Activated CD4-positive, alpha-beta T cell treated with anti-CD3 and anti-CD28 coated beads, Interleukin-2, amount 50 U/mL, for 48 hours (primary cell): ENCODE measurements at places on chromosomes 11 and 22.

GRCh38 chr11:75760243-75760642 lies 8.3 kb upstream of the DGAT2 start:
- no peak for DNase-seq

DNA sequence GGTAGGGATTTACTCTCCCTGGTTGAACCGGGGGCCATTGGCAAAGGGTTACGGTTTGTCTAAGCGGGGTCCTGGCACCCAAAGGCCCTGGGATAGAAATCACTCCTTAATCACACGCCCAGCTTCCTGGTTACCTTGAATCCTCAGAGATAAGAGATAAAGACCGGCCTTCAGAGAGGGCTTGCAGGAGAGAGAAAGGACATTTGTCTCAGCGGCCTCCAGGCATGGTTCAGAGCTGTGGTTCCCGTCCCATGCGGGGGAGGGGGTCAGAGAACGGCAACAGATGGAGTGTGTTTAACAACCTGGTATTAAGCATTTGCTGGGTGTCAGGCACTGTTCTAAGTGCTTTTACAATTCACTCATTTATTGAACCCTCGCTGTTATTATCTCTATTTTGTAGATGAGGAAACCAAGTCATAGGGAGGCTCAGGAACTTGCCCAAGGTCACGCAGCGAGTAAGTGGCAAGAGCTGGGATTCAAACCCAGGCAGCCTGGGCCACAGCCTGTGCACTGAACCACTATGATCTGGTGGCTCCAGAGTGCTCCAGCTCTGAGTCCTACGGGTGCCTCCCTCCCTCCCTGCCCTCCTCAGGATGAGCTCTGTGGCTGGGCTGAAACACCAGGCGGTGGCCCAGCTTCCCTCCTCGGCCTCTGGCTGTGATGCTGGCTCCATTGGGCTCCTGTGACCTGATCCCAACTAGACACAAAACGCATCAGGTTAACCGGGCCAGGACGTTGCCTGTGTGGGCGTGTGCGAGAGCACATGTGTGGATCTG lies 18.6 kb downstream of the LRRC10B start:
- DNase-seq: no peak

GRCh38 chr11:57798905-57799559 lies 37.4 kb downstream of the CTNND1 start:
- no peak for DNase-seq

GRCh38 chr11:65316227-65317024 lies 1.8 kb downstream of the CDC42EP2 start:
- DNase-seq: no peak

- no peak for DNase-seq
Measured at GRCh38 chr11:13661074-13661623, 7.3 kb upstream of the FAR1 start.

DNA sequence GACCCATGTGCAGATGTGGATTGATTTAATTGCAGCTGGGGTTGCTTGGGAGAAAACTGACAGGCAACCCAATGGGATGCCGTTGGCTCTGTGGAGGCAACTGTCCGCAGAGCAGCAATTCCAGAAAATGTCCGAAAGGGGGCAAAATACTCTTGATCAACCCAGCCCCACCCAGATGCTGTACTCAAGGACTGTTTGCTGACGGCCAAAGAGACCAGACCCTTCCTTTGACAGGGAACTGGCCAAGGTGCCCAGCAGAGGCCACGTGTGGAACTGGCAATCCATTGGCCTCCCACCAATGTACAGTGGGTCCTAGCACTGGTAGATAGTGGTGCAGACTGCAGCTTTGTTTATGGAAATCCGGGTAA lies 29.7 kb upstream of the KCNA4 start:
- DNase-seq: no peak

DNA sequence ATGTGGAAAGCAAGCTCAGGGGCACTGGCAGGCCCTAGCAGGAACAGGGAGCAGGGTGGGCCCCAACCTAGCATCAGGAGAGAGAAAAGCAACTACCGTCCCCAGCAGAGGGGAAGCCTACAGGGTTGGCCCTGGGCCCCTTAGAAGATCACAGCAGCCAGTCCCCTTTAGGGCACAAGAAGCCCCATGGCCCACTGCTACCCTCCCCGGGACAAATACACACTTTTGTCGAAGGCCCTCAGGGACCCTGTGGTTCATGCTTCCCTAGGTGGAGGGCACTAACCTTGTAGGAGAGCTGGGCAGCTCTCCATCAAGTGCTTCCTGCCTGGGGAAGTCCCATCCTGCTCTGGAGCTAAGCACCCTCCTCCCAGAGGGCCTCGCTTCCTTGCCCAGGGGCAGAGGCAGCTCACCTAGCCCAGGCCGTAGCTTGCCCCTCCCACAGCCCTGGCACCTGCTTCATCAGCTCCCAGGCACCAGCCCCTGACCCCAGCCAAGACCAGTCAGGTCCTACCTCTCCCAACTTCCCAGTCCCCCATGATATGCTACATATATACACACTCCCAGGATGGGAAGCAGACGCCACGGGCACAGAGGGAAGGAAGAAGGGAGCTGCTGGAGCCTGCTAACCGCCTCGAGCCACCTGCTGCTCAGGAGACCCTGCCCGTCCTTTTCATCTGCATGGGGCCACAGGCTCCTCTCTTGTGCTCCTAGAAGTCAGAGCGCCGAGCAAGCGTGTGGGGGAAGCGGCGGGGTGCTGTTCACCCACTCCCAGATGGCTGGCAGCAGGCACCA lies 20.1 kb downstream of the SUN2 start:
- no peak for DNase-seq

GRCh38 chr11:5626196-5626595 lies 1.4 kb downstream of the TRIM34 start:
- DNase-seq: no peak

DNA sequence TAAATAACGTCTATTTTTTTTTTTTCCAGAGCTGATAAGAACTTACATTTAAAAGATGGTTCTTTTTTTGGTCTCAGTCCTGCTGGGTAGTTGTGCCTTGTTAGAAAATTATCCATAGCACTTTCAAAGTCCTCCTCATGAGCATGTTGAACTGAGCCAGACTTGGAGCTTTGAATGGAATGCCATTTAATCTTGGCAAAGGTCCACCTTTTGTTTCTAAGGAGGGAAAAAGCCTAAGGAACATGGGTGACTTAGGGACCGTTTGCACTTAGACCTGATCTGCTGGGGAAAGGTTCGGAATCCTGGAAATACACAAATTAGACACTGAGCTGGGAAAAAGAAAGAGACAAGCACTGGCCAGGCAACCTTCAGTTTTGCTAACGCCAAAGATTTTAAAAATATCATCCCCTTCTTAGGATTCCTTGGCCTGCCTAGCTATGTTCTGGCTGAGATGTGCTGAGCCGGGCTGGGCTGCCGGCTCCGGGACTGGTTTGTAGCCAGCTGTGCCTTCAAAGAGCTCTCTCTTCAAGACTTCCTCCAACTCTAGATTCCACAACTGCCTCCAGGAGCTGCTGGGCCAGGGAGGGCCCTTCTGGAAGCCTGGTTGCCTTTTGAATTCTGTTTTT lies 67.4 kb downstream of the ENDOD1 start:
- no peak for DNase-seq

DNA sequence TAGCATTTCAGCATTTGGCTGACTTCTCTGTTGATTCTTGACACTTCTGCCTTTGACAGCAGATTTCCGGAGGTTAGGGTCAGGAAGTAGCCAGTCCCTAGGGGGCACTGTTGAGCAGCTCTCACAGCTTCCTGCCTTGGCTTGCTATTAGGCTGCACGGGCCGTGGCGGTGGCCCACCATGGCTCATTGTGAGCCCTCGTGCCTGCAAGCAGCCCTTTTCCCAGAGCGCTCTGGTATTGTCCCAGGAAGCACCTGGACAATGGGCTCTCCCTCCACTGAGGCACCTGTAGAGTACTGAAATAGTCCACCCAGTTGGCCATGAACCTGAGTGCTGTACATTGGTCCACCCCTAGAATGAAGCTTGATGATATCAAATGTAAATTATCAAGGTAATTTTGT lies 100.2 kb upstream of the GAL start:
- peak; percentile 72 for DNase-seq

DNA sequence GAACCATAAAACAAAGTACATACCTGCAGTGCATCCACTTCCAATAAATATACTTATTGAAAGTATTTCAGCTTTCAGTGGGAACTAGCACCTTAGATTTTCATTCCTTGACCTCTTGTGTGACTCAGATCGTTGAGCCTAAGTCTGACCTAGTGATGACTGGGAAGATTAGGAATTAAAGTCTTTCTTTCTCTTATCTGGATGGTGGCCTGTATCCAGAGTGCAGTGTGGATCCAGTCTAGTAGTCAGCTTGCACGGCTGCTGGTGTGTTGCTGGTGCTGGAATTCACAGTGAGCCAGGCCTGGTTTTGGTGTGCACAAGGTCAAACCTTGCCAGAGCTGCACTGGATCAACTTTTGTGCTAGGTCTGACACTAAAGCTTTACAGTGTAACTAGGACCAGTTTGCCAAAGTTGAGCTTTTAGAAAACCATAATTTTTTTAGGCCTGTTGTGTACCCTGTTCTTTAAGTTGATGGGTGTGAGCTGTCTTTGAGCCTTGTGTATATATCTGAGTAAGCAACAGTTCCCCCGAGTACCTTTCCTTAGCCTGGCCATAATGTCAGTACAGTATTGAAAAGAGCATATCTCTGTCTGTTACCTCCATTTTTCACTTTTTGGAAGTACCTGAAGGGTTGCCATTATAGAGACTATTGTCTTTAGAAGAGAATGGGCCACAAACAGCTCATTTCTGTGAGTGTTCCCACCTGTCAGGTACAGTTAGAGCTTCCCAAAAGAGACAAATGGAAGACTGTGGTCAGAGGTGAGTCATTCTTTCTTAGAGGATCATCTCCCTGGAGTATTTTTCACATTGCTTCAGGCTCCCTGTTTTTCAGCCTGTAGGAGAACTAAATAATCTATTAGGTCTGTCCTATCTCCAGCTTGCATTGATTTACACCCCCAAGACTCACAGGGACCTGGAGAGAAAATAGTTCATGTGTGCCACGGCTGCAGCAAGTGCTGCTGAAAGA lies 89.8 kb downstream of the ALX4 start:
- no peak for DNase-seq

- no peak for DNase-seq
Measured at GRCh38 chr11:57181678-57182305, at the start of gene LRRC55. TSS of gene LRRC55 (plus strand) at chr11:57181953. CDS start at chr11:57182023, 70 bp downstream.

DNA sequence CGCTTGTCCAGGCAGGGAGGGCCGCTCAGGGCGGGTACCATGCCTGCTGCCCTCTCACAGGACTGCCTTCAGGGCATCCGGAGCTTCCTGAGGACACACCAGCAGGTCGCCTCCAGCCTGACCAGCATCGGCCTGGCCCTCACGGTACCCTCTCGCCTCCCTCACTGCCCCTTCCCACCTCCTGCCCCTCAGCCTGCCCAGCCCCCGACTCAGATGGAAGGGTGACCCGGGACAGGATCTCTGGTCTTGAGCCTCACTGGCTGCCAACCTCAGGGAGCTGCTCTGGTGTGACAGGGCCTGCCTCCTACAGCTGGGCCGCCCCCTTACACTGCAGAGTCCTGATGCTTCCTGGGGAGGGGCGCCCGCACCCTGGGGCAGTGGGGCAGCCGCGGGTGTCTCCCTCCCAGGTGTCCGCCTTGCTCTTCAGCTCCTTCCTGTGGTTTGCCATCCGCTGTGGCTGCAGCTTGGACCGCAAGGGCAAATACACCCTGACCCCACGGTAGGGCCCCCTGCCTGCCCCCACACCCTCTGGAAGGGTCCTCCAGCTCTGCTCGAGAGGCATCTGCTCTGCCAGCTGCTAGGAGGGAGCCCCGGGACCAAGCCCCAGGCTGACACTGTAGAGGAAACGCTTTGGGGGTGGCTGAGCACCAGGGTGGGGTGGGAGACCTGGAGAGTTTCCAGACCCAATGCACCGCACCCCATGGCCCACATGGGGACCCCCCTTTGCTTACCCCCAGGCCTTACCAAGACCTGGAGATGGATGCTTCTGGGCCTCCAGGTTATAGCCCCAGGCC lies 14.6 kb downstream of the TSPAN32 start:
- no peak for DNase-seq

GRCh38 chr11:32391956-32392553 lies 43.3 kb downstream of the WT1 start:
- DNase-seq: no peak

GRCh38 chr11:976431-977160 lies 50.9 kb downstream of the AP2A2 start:
- DNase-seq: no peak

GRCh38 chr22:17637490-17638181 lies 921 bp upstream of the BCL2L13 start:
- no peak for DNase-seq

DNA sequence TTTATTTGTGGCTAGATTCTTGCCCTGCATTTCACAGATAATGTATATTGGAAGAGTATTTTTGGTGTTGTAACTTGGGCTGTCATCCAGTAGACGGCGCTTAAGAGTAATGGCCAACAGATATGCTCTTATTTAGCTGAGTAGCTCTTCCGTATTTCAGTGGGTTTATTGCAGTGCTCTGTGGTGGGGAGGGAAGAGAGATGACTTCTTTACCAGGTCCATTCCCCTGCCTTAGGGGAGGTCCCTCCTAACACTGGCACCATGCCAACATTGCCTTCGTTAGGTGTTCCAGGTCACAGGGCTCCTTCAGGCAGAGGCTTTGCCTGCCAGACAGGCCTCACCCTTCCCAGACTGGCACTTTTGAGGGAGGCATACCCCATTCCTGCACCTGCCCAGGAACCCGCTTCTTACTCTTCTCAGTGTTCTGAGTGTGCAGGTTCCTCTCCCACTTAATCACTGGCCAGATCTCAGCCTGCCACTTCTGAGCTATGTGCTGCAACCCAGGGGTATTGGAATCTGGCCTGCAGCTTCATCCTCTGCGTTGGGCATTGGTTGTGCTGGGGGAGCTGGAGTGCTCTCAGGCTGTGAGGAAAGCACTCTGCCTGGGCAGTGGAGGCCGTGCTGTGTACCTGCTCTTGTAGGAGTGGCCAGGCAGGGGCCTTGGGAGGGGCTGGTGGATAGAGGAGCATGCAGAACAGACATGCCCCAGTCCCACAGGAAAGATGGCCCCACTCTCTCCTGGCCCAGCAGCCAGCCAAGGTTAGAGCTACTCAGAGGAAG lies 29.4 kb upstream of the SLN start:
- peak; percentile 4 for DNase-seq

DNA sequence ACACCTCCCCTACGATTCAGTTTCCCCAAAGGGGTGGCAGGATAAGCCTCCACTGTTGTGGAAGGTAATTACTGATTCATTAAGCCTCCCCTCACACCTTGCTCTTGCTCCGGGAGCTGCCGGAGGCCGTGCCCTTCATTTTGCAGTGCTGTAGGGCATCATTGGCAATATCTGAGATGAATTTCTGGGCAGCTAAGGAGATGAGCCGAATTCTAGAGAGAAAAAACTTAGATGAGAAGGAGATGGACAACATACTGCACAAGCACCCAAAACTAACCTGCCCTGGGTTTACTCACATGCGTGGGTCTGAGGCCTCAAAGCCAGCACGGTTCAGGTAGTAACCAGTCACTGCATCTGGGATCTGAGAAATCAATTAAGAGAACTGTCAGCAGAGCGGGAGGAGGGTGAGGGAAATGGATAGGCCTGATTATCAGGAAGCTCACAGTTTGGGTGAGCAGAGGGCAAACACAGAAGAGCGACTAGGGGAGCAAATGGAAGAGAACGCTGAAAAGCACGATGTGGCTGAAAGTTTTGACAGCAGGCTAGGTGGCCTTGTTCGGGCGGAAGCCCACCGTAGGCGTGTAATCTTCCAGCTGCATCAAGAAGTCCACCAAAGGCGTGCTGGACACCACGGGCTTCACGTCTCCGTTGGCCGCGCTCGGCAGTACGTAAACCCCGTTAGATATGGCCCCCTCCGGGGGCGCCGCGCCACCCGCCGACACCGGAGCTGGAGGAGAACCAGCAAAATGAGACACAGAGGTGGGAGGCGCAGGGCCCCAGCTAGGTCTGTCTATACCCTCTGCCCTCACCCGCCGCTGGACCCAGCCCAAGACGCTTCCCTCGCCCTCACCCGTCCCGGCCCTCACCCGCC lies 689 bp downstream of the TAF10 start:
- DNase-seq: peak; percentile 35

GRCh38 chr11:122131126-122131525 lies 15.1 kb upstream of the BLID start:
- no peak for DNase-seq
